ENCODE measurements at places on chromosomes 13 and 19.

GRCh38 chr13:54449922-54450321 is 1421.3 kb downstream of the OLFM4 start:
- no peak for DNase-seq

- DNase-seq: no peak
Observed at GRCh38 chr19:14821937-14822336, 13.0 kb downstream of the OR7A5 start.

DNA sequence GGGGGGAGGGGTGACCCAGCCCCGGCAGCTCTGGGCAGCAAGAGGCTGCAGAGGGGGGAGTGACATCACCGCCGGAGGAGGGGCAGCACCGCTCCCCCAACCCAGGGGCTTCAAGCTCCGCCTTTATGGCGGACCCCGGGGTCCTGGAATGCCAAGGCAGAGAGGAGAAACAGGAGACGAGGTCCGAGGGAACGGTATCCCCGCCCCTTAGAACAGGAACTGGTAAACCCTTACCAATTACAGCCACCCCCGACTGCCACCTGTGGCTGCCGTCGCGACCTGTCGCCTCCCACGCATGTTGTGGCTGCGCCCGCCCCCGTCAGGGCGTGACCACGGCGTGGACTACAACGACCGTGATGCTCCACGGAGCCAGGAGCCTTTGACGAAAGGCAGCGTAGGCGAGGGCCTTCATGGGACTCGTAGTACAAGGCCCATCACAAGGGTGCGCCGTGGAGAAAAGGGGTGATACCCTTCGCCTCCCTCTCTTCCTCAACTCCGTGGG is 4.1 kb upstream of the KCNC3 start:
- peak; percentile 90 for DNase-seq

DNA sequence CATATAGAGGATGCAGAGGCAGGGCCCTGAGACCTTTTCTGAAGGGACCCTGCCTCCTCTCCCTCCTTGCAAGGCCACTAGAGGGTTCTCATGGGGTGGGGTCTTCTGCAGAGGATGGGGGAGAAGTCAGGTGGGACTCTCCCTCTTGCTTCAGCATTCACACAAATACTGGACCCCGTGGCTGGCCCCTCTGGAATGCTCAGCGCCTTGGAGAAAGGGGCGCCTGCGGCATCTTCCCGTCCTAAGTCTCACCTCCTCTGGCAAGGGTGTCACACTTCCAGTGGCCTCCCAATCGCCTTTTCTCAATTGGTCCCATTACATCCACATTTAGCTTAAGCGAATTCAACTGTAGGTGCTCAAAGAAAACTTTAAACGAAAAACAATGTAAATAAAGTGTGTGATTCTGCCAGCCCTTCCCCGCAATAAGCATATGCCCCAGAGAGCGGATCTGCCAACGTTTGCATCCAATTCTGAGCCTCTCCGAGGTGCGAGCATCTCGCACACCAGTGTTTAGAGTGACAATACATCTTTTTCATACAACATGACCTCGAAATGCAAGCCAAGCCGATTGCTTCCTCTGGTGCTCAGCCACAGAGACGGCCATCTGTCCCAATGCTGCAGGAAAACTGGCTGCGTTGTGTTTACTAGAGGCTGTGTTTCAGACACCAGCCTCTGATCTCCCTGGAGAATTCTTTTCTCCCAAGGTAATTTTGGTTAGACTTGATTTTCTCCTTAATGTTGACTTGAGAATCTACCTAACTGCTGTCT is 69.1 kb upstream of the WASF3 start:
- no peak for DNase-seq

DNA sequence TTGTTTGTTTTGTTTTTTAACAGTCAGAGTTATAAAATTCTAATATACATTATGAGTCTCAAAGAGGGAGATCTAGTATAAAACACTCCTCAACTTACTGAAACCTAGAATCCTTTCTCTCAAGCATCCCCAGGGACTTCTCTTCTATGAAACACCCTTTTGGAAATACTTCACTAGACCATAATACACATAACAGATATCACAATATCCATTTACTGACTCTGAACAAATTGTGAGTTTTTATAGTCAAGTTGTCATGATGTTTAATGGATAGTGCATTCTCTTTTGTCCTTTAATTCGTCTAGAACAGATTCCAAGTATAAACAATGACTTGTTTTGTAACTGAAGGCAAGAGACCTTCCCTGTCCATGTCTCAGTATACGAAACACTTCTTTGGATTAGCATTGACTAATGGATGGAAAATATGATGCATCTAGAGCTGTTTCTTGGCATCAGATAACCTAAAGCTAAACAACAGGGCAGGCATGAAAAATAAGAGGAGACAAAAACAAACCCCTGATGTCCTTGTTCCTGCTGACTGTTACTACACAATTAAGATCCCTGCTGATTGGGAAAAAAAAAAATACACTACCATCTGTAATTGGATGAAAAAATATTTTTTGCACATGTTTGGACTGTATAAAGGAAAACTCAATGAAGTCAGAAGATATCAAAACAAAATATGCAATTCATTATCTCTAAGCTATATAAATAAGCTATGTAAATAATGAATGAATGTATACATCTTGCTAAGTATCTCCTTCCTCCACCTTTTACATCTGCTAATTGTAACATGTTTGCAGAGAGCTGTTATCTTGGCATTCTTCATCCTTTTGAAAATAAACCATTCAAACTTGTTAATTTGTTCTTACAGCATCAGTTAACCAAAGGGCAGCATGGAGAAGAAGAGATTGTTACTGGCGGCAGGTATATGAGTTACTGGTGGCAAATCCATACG is 214.2 kb downstream of the LACC1 start:
- DNase-seq: no peak
